Stimulated activated CD4-positive, alpha-beta T cell treated with anti-CD3 and anti-CD28 coated beads, Interleukin-1b, Interleukin-23, amount 100 ng/mL, for 48 hours (primary cell): ENCODE measurements at places on chromosomes 11 and 22.

GRCh38 chr11:41779401-41779960 lies 320.0 kb upstream of the LRRC4C start:
- DNase-seq: no peak

DNA sequence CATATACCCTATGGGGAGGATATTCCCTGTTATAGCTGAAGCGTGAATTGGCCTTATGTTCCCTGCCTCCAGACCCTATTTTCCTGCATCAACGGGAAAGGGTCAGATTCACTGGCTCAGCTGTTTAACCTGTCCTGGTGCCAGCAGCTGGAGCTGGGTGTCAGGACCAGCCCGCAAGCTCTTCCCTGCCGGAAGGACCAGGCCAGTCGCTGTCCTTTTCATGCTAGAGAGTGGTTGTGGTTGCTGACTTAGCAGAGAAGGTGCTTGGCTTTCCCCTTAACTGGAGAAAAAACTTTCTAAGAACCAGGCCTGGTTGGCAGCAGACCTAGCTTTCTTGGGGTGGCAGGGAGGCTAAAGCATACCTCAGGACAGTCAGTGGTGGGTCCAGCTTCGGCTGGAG lies 5.2 kb upstream of the SREBF2 start:
- DNase-seq: no peak

- DNase-seq: no peak
These were observed 30.2 kb downstream of the SLC1A2 start for GRCh38 chr11:35389112-35389511.

GRCh38 chr22:37822079-37822833 lies 926 bp upstream of the GALR3 start:
- DNase-seq: no peak

DNA sequence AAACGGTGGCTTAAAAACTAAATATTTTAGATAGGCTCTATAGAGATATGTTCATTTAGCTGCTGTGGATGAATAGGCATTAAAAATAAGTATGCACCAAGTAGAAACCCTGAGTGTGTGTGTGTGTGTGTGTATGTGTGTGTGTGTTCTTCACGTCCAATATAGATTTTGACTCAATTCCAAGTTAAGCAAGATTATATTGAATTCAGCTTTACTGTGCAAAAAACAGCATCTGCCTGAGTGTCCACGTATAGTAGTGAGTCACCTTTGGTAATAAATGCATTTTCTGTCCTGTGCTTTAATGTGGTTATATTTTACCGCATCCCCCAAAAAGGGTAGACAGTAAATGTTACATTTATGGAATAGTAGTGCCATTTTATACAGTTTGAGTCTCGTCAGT lies 71.2 kb downstream of the PDHX start:
- DNase-seq: no peak

DNA sequence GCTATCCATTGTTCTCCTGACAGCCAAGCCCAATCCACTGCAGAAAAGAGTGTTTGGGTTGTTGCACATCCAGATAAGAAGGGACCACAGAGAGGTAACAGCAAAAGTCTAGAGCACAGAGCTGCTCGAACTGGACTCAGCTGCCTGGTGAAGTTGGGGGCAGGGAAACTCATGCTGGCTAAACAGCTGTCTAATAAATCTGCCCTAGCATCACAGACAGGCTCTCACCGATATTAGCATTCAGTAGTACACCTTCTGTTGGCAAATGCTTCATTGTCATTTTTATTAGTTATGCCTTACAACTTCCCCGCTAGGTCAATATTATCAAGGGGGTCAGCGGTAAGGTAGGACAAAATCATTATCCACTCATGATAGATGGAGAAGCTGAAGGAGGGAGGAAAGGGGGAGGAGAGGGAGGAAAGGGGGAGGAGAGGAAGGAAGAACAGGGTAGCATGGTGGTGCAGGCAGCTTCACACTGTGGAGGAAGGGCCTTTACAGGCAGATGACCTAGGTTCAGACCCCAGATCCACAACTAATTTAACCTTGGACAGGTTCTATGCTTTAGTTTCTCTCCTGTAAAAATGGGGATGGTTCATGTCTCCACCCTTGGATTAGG lies 102.7 kb downstream of the LARGE1 start:
- no peak for DNase-seq

DNA sequence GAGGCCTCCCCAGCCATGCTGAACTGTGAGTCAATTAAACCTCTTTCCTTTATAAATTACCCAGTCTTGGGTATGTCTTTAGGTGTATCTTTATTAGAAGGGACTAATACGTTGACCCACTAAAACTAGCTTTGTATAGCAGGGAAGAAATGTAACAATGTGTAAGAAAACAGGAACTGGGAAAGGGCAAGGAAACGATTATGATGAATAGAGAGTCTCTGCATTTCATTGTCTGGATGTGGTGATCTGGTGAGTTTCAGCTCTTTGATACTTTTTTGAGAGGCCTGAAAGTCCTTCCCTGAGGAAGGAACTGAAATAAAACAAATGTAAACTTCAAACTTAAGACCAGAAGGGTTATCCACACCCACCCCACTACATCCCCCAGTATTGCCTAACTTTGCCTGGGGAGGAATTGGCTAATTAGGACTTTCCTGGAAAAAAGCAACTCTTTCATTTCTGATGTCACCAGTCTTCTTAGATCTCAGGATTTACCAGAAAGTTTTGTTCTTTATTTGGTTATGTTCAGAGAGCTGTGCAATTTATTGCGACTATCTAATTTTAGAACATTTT lies 119.0 kb downstream of the LDLRAD3 start:
- no peak for DNase-seq

DNA sequence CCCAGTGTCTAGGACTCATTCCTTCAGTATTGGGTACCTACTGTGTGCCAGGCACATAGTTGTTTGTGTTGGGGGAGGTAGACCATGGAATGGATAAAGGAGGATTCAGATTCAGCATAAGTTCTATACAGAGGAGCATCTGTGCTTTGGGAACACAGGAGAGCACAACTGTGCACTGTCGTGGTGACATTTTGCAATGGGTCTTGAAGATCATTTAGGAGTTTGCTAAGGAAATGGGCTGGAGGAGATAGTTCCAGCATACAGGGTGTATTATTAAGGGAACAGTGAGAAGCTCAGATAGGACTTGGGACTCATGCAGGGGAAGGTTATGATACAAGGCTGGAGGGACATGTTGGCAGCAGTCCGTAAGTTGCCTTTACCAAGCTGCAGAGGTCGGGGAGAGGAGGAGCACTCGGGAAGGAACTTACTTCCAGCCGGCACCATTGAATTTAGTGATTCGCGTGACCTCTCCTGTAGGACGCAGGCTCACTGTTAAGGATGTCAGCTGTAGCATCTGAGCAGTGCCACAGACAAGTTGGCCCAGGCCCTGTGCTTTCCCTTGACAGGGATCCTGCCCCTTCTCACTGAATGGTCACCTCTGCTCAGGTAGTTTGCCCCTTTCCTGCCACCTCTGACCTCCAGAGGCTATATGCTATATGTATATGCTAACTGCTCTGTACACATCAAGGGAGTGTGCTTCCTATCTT lies 25.6 kb downstream of the TREH start:
- DNase-seq: no peak

- DNase-seq: no peak
These were observed 172.8 kb upstream of the B3GAT1 start for GRCh38 chr11:134584706-134585445.

DNA sequence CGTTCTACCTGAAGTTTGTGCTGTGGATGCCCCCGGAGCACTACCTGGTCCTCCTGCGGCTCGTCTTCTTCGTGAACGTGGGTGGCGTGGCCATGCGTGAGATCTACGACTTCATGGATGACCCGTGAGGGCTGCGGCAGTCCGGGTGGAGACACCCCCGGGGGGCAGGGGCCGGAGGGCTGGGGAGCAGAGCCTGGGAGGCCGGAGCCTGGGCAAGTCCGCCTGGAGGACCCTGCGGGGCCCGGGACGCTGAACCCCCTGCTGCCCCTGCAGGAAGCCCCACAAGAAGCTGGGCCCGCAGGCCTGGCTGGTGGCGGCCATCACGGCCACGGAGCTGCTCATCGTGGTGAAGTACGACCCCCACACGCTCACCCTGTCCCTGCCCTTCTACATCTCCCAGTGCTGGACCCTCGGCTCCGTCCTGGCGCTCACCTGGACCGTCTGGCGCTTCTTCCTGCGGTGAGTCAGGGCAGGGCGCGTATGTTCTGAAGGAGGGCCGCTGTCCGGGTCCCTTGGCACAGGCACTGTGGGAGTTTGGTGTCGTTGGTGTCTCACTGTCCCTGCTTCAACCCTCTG lies 17.3 kb downstream of the RNH1 start:
- no peak for DNase-seq

DNA sequence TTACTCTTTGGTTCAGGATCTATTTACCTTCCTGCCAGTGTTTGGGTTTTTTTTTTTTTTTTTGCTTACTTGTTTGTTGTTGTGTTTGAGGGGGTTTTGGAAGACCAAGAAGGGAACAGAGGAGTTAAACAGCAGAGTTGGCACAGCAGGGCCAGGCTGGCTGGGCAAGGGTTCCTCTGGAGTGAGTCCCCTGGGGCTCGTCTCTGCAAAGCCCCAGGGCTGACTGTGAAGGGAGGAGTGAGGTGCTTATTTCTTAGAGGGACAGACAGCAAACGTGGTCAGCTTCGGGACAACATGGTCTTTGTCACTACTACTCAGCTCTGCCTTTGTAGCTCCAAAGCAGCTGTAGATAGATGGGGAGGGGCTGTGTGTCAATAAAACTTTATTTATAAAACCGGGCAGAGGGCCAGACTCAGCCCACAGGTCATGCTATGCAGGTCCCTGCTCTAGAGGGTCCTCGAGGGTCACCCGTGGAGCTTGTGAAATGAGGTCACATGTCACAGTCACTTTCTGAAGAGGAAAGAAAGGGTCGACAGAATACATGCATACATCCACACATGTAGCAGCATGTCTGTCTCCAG lies 1404.7 kb downstream of the BRD1 start:
- DNase-seq: no peak

GRCh38 chr11:65491614-65492386 lies 7.0 kb upstream of the MALAT1 start:
- no peak for DNase-seq

GRCh38 chr11:44687388-44687787 lies 39.4 kb upstream of the TSPAN18 start:
- no peak for DNase-seq

- DNase-seq: no peak
These were observed 34.5 kb downstream of the GNB1L start for GRCh38 chr22:19819911-19820879.

GRCh38 chr22:36405671-36406538 lies 18.1 kb upstream of the MYH9 start:
- DNase-seq: peak; percentile 43

GRCh38 chr11:6469599-6469998 lies 4.1 kb downstream of the TRIM3 start:
- no peak for DNase-seq

DNA sequence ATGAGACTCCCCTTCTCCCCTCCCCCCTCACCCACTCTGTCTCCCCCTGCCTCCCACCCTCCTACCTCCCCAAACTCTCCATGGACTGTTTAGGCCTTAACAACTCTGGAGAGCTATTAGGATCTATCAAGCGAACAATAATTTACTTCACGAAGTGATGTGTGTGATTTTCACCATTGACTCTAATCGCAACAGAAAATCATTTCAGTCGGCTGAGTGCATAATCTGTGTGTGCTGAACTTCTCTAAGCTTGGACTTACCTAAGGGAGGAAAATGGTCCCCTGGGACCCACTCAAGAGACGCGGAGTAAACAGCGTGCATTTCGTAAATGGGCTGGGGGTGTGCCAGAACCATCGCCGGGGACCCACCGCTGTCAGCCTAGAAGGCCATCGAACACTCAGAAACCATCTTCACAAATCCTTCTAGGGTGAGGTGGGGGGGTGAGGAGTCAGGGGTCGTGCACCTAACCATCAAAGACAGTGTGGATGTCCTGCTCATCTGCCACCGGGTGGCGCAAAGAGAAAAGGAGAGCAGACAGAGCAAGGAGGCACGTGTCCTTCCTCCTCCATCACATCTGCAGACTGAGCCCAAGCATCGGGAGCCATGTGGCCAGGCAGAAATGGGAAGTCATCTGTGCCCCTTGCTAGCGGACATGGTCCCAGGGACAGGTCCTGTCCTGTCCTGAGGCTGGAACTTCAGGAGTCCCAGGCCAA lies 62.1 kb upstream of the NUP50 start:
- peak; percentile 30 for DNase-seq

GRCh38 chr22:35514366-35514765 lies 26.3 kb upstream of the RASD2 start:
- DNase-seq: no peak

- DNase-seq: no peak
These were observed 792 bp downstream of the RBMXL2 start for GRCh38 chr11:7089328-7090251.
